ENCODE measurements at places on chromosomes 1 and 21. TPM values are rescaled to one million over a fixed set of nuclear protein-coding genes. Genes with fewer than 3 reads are reported as not detected.

Gene DNASE2B
- total RNA-seq = not detected

Gene MARK1
- total RNA-seq = 6.0 TPM

Gene SYPL2
- not detected for total RNA-seq

Gene FAM131C
- 0.44 TPM for total RNA-seq

Gene CDC7
- 11.7 TPM for total RNA-seq

Gene OR2L13
- not detected for total RNA-seq

Gene CATSPERE
- total RNA-seq = 1.9 TPM

Gene CHIA
- total RNA-seq = not detected

Gene KRTAP26-1
- total RNA-seq = not detected

Gene NCSTN
- 92.5 TPM for total RNA-seq

Gene HSD3B2
- not detected for total RNA-seq

Gene TAS1R1
- not detected for total RNA-seq

Gene RPS6KC1
- total RNA-seq = 18.6 TPM

Gene PROK1
- total RNA-seq = not detected

Gene MPL
- 0.18 TPM for total RNA-seq

Gene ATP5PB
- total RNA-seq = 235 TPM

Gene PLA2G2F
- not detected for total RNA-seq

Gene OLIG2
- total RNA-seq = not detected

Gene FAM229A
- total RNA-seq = 11.6 TPM

Gene ADGRB2
- total RNA-seq = 3.1 TPM

Gene ENTREP3
- total RNA-seq = 62.7 TPM

Gene ADAM30
- not detected for total RNA-seq

Gene KDF1
- not detected for total RNA-seq

Gene LCE2B
- not detected for total RNA-seq

Gene ABCD3
- 31.6 TPM for total RNA-seq

Gene ATPAF1
- total RNA-seq = 29.6 TPM

Gene WNT3A
- not detected for total RNA-seq

Gene TP73
- total RNA-seq = not detected

Gene NLRP3
- total RNA-seq = 0.24 TPM

Gene OPTC
- total RNA-seq = not detected

Gene LRRC7
- 0.11 TPM for total RNA-seq

Gene C1orf56
- 3.5 TPM for total RNA-seq

Gene HRNR
- not detected for total RNA-seq

Gene PDC
- not detected for total RNA-seq

Gene SH2D2A
- 1.8 TPM for total RNA-seq

Gene MAN1C1
- 0.85 TPM for total RNA-seq

Gene KLHDC9
- total RNA-seq = 1.4 TPM

All from endothelial cell of umbilical vein (primary cell).